ENCODE measurements at places on chromosomes 4 and X.

DNA sequence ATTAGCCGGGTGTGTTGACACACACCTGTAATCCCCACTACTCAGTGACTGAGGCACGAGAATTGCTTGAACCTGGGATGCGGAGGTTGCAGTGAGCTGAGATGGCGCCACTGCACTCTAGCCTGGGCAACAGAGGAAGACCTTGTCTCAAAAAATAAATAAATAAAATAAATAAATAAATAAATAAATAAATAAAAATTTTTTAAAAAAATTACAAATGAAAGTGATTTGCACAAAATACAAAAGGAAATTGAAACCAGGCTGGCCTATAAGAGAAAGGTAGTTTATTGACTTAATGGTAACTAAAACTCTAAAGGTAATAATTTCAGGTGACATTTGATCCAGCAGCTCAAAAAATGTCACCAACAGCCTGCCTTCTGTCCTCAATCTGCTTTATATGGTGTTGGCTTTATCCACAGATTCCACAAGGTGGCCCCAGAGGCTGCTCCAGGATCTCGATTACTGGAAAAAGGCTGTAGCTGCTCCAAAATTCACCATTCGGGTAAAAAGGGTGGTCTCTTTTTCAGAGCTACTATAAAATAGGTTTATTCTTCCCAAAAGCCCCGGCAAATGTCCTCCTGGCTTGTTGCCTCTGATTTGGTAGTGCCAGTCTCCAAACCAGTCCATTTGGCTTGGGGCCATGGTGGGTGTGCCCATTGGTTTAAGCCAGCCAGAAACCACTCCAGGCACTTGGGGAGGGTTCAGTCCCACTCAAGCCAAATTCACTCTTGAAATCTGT, 61.4 kb upstream of the TRIM2 start:
- DNase-seq = peak; percentile 64

DNA sequence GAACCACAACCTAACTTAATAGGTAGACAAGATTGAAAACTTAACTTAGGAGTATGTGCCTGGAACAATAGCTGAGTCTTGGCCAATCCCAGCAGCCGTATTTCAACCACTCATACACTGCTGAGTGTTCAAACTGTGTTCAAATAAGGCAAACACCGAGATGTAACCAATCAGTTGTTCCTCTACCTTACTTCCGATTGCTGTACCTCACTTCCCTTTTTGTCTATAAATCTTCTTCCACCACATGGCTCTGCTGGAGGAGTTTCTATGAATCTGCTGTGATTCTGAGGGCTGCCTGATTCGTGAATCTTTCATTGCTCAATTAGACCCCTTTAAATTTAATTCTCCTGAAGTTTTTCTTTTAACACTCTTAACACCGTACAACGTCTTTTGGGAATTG, 108.0 kb downstream of the ANAPC4 start:
- no peak for DNase-seq

DNA sequence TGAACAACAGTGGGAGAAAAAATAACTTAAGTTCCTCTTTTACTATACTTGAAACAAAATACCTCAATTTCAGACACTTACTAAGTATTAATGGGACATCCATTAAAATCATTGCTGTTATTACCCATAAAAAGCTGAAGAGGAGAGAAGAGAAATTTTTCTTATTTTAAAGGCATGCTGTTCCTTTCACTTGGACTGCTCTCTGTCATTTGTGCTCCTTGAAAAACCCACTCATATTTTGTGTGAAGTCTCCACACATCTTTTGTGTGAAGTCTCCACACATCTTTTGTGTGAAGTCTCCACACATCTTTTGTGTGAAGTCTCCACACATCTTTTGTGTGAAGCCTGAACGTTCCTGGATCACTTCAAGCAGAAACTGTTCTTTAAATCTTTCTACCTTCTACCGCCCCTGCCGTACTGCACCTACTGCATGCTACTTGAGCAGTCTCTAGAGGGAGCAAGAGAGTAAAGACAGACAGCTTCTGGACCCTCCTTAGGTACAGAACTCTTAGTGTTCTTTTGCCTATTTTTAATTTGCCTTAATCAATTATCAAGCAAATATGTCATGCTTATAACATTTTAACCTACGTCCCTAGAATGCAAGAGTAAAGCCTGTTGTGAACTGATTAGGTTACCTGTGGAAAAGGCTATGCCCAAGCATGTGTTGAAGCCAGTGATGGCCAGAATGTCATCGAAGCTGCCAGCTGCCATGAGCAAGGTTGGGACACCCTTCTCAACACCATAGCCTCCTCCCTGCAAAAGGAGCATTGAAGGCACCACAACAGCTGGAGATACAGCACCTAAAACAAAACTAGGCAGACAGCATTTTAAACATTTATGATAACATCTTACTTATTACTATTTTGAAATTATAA, 27.1 kb upstream of the SLC9B1 start:
- peak; percentile 65 for DNase-seq

DNA sequence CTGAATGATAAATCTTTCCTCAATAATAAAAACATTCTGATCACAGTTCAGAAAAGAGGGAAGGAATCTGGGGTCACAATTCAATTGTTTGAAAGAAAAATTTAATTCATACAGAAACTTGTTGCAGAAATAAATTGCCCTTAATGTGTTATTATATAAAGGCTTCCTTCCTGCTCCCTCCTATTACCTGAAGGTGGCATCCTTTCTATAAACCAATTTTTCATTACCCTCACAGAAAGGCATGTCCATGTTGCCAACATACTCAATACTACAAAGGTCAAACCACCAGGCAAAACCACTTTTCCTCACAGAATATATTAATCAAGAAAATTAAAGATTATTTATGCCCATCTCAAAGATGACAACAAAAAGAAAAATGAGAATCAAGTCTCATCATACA, 194.3 kb upstream of the CT83 start:
- no peak for DNase-seq

- no peak for DNase-seq
Observed at GRCh38 chr4:113905301-113905700, 74.1 kb downstream of the ARSJ start.

DNA sequence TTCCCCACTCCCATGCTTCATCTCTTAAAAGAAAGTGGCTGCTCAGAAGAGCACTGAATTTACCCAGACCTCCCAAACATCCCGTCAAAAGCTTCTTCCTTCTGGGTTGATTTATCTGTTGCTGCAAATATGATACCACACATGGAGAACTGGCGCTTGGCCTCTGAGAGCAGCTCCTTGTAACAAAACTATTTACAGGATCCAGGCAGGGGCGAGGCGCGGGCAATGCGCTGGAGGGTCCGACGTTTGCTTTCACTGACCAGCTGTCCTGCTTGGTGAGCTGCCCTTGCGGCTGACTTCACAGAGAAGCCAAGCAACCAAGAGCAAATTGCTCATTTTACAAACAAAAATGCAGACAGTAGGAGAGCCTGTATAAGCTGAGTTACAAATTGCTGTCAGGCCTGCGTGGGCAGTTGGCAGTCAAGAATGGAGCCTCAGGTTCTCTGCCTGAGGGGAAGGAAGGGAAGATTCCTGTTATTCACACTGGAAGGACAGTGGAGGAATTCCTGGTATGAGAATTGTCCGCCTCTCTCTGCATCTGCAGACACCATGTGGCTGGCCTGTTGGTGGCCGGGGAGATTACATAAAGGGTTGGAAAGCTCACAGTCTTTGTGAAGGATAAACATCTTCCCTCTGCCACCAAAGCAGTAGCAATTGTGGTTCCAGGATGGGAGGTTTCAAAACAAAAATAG, 192.2 kb upstream of the LEF1 start:
- no peak for DNase-seq

DNA sequence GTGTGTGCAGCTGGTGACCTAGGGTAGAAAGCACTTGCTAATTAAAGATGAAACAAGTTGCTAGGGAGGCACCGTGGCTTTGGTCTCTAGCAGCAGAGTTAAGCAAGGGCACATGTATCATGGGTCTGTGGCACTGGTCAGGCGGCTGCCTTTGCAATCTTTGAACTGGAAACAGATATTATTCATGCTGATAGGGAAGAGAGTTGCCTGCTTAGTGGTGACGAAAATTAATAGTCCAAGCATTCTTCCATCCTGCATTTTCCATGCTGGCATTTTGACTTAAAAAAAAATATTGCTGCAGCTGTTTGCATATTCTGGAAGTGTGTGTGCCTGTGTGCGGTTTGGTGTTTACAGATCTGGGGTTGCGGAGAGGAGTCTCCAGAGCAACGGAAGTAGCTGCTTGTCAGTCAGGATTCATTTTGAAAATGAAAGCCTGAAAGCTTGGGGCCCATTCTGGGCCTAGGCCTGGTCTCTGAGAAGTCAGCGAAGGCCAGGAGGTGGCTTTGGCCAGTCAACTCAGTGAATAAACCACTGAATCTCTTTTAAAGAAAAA, 2.3 kb upstream of the SOWAHD start:
- peak; percentile 62 for DNase-seq

GRCh38 chr4:147610686-147611085, 6.5 kb upstream of the TMEM184C start:
- no peak for DNase-seq

DNA sequence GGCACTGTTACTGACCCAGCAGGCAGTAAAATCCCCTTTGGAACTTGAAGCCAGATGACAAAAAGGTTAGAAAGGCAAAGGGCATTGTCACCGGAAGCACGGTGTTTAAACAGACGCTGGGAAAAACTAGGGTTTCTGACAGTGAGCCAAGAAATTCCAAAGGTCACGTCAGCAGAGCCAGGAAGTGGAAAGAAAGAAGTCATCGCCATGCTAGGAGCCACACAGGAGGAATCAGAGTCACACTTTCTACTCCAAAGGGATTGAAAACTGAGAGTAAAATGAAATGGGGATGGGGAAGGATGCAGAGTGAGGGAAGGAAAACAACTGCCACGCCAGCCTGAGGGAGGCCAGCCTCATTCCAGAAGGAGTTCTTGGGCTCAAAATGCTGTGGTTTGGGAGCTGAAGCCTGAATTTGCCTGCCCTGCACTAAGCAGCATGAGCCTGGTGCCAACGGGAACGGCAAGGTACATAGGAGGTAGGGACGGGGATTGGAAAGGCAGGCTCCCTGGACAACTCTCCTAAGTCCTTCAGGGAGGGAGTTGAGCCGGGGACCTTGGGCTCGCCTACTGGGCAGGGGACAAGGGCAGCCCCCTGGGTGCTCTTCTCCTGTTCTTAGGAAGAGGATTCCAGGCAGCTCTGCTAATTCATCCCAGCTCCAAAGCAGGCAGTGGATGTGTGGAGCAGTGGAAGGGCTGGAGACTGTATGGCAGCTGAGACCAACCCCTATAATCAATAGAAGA, 66.8 kb downstream of the SOWAHB start:
- no peak for DNase-seq

DNA sequence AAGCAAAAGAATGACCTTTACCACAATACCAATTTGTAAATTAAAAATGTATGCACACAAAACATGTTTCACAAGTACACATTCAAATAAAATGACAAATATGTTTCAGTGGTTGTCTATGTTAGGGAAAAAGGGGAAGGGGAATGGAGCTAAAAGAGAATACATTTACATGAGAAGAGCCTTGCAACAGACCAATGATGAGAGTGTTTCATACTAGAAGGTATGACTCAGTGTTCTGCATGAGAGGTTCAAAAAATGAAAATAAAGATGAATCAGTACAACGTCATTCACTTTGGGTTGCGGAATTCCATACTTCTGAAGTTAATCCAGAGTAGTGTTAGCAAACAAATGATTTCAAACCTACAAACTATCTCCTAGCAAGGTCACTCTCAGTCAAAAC, 51.7 kb downstream of the RPGR start:
- DNase-seq = no peak

DNA sequence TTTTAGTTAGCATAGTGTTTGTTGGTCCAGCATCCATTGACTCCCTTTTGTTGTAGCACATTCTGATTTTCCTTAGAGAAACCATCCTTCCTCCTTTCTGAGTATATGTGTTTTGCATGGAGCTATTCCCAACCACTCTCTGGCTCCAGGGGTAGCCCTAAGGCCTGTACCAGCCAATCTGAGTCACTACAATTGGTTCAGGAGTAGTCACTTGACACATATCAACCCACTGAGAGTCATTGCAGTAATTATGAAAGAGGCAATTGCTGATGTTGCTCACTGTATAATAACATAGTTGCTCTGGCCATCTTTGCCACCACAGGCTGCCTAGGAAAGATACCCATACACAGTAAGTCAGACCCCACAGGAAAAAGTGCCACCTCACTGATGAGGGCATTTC, 71.2 kb upstream of the GRID2 start:
- no peak for DNase-seq

GRCh38 chr4:98204236-98204553, 57.0 kb upstream of the RAP1GDS1 start:
- no peak for DNase-seq

GRCh38 chr4:183445097-183445428, 627 bp downstream of the CDKN2AIP start:
- DNase-seq = no peak
